Left lobe of liver (tissue), 2 donors: ENCODE measurements at places on chromosomes 2 and 18.

GRCh38 chr2:10188211-10188610 is 65.7 kb downstream of the RRM2 start:
- no peak for DNase-seq

DNA sequence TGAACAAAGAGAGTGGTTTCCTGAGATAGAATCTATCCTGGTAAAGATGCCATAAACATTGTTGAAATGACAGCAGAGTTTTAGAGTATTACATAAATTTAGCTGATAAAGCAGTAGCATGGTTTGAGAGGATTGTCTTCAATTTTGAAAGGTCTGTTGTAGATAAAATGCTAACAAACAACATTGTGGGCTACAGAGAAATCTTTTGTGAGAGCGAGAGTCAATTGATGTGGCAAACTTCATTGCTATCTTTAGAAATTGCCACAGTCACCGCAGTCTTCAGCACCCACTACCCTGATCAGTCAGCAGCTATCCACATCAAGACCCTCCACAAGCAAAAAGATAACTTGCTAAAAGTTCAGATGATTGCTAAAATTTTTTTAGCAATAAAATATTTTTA is 17.5 kb downstream of the VRK2 start:
- DNase-seq, result no peak

GRCh38 chr2:234267534-234267933 is 217.0 kb downstream of the SPP2 start:
- DNase-seq, result no peak

DNA sequence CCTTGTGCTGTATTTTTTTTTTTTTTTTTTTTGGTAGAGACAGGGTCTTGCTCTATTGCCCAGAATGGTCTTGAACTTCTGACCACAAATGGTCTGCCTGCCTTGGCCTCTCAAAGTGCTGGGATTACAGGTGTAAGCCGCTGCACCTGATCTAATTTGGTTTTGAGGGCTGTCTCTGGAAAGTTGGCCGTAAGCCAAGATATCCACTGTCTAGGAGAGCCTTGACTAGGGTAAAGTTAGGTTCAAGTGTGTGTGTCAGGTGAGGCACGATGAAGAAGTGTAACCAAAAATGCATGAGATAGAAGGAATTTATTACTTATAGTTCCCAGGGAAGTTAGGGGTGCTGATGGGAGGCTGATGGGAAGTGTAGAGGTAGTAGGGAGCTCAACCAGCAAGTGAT is 46.7 kb downstream of the INO80C start:
- no peak for DNase-seq

GRCh38 chr2:147094077-147094476 is 750.8 kb upstream of the ACVR2A start:
- no peak for DNase-seq

DNA sequence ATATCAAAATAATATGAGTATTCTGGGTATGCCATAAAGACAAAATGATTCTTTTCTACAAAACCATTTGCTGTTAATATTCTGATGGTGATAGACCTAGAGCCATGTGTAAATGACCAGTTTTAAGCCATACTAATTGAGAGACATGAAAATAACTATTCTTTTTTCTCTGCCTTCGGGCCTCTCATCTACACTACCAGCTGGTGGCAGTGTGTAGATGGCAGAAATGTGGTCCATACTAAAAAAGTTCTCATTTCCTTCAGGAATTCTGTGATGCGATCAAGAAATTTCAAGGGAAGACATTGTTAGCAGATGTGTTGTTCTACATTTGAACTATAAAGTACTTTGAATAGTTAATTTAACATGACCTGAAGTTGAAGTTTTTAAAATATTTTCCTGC is 485.2 kb downstream of the TRIB2 start:
- no peak for DNase-seq

- no peak for DNase-seq
Measured at GRCh38 chr2:61770298-61770697, 83.6 kb downstream of the FAM161A start.

- no peak for DNase-seq
Measured at GRCh38 chr18:54210463-54210862, 14.0 kb downstream of the MBD2 start.
